ENCODE measurements at places on chromosomes 6 and 20.
A peak's percentile ranks its signal among the peaks of the same experiment; 100 is the strongest.

- no peak for DNase-seq
Measured at GRCh38 chr6:112321941-112322424, 25.1 kb upstream of the RFPL4B start.

- no peak for DNase-seq
Measured at GRCh38 chr20:44832724-44833123, 22.4 kb upstream of the RIMS4 start.

DNA sequence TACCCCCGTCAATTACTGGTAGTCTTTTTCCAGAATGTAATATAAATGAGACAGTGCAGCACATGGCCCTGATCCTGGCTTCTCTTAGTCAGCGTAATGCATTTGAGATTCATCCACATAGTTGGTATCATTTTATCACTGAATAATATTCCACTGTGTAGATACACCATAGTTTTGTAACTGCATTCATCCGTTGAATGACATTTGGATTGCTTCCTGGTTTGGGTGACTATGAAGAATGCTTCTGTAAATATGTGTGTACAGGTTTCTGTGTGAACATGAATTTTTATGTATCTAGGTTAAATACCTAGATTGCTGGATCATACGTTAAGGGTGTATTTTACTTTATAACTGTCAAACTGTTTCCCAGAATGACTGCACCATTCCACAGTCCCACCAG is 62.6 kb upstream of the STMND1 start:
- no peak for DNase-seq

- peak; percentile 75 for DNase-seq
Measured at GRCh38 chr6:26532699-26533531, 5.3 kb upstream of the HMGN4 start.

DNA sequence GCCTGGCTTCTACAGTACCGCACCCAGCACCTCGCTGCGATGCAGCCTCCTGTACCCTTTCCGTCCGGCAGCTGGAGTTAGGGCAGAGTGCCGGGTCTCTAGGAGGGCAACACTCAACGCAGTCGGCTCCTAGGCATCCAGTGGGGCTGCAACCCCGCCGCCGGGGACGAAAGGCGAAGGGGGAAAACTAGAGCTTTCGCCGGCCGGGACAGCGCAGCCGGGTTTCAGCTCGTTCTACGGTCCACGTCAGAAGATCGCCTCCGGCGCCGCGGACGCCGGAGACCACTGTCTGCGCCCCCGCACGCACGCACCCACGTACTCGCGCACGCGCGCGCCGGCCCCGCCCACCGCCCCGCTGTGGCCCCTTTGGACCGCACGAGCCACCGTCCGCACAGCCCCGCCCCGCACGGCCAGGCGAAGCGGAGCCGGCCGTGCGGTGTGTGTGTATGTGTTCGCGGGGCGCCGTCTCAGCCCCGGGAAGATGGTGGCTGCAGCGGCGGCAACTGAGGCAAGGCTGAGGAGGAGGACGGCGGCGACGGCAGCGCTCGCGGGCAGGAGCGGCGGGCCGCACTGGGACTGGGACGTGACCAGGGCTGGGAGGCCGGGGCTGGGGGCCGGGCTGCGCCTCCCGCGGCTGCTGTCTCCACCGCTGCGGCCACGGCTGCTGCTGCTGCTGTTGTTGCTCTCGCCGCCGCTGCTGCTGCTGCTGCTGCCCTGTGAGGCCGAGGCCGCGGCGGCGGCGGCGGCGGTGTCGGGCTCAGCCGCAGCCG is at the start of gene ATRN:
Gene ATRN, plus strand, starts transcription at position 392 of the 770 bp plus-strand sequence. Its CDS starts 90 bp downstream, at position 482.
- DNase-seq: peak; percentile 98

DNA sequence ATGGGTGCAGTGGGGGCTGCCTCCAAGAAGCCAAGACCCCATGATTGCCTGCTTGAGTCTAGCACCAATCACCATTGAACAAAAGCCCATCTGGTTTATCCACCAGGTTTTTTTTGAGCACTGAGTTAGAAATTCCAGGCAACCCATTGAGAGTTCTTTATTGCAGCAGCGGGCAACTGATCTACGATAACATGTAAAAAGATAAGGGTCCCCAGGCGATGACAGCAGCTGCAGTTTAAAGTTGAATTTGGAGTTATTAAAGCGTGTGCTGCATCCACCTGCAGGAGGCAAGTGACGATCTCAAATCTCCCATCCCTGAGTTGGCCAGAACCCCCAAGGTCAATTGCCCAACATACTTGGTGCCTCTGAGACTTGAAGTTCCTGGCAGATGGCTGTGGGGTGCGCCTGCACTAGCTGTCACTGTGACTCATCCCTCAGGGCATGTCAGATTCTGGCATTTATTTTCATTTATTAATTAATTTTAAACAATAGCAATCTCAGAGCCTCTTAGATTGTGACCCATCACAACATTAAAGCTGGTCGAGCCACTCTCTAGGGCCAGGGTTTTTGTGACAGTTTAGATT is 290.4 kb upstream of the SULF2 start:
- no peak for DNase-seq

DNA sequence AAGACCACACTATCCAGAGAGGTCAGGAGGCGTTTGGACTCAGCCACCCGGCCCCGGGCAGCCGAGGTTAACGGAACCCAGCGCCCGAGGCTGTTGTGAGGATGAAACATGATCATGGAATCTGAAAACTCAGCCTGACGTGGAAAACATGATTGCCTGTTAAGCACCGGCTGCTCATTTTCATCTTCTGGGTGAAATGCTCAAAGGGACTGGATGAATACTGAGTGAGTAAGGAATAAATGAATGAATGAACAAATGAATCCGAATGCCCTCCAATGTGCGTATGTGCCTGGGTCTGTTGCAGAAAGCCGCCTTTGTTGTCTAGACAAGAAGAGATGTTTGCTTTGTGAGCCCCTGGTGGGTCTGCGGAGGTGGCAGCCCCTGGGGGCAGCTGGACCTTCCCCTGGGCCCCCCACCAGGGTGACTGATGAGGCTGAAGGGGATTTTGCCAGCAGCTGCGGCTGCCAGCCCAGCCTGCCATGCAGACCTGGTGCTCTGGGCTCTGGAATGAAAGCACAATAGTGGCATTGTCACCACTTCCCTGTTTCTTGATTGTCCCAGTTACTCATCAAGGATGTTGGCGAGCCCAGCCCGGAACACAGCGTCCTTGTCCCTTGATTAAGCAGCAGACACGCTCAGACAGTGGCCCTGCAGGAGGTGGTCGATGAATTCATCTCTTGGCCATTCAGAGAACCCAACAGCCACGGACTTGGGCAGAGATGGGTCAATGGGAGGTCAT is 211.1 kb downstream of the ANKRD60 start:
- no peak for DNase-seq

Measured in GM13977 (cell line).